ENCODE measurements at places on chromosomes 6 and 20.

DNA sequence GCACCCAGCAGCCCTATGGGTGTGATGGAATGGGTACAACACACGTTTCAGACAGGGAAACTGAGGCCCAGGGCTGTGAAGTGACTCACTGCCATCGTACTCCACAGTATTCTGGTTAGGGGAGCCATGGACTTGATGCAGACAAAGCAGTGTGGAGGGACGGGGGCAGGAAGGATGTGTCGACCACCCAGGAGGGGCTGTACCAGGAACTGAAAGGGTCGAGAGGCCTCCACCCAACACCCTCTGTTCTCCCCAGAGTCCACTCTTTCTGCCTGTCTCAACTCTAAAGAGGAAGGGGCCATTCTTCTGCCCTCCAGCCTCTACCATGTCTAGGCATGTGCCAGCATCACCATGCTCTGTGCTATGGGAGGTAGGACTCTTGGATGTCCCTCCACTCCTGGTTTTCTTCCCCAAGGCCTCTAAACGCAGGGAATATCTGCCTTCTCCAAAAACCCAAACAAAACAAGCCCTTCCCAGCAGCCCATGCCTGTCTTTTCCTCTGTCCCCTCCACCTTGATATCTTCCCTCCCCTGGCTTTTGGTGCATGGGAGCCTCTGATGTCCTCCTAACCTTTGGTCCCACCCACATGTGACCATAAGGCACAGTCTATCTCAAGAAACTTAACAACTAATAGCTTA is 7.4 kb downstream of the SLC22A1 start:
- DNase-seq = no peak

GRCh38 chr20:22575087-22575721 is 9.2 kb downstream of the FOXA2 start:
- DNase-seq = no peak

GRCh38 chr20:34850969-34851368 is 21.7 kb downstream of the GGT7 start:
- no peak for DNase-seq

DNA sequence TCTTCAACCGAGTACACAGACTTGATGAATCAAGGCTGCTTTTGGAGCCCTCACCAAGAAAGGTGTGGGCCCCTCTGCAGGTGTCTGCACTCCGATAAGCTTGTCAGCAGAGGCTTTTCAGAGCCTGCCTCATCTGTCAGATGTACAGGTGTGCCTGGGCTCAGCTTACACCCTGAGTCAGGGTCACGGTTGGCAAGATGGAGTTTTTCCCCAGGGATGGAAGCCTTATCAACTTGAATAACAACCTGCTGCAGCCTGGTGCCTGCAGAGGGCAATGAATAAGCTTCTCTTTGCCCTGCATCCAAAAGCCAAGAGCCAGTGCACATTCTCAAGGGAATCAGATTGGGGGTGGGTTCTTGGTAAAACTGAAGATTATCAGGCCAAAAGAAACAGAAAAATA is 427.1 kb downstream of the CD83 start:
- peak; percentile 92 for DNase-seq

- peak; percentile 15 for DNase-seq
Measured at GRCh38 chr6:147132889-147133288, 71.3 kb upstream of the STXBP5 start.

DNA sequence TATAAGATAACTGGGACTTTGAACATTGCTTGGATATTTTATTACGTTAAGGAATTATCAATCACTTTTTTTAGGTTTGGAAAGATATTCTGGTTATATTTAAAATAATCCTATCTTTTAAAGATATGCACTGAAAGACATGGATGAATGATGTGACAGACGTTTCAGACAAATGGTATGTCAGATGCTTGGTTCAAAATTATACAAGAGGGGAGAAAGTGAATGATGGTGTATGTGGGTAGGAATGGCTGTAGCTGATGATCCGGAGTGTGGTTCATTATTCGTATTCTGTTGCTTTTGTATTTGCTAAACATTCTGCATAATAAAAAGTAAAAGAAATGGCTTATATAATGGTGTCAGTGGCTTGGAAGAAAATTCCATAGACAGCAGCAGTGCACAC is 51.0 kb upstream of the SNRPB2 start:
- DNase-seq = no peak
